ENCODE measurements at places on chromosomes 5 and 9. TPM values are rescaled to one million over a fixed set of nuclear protein-coding genes. Genes with fewer than 3 reads are reported as not detected.

GRCh38 chr9:91730806-91731205 lies 219.2 kb downstream of the ROR2 start:
- DNase-seq: no peak

GRCh38 chr9:137233143-137233980 lies 2.7 kb downstream of the SLC34A3 start:
- no peak for DNase-seq

The PCDH1 gene
- total RNA-seq: not detected

DNA sequence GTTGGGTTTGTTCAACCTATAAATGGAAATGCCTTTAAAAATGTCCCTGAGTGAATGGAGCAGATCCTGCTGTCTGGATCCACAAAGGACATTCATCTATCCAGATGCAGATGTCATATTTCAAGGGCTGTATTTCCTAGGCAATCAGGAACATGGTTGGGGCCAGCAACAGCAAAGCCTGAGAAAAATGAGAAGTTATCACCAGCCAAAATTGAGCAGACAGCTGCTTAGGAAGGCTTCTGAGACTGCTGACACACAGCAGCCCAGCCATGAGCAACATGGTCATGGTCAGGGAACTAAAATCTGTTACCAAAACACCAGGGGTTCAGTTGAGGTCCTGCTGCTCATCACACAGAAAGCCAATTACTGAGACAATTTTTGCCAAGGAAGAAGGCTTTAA lies 9.2 kb upstream of the IL7R start:
- DNase-seq: no peak

DNA sequence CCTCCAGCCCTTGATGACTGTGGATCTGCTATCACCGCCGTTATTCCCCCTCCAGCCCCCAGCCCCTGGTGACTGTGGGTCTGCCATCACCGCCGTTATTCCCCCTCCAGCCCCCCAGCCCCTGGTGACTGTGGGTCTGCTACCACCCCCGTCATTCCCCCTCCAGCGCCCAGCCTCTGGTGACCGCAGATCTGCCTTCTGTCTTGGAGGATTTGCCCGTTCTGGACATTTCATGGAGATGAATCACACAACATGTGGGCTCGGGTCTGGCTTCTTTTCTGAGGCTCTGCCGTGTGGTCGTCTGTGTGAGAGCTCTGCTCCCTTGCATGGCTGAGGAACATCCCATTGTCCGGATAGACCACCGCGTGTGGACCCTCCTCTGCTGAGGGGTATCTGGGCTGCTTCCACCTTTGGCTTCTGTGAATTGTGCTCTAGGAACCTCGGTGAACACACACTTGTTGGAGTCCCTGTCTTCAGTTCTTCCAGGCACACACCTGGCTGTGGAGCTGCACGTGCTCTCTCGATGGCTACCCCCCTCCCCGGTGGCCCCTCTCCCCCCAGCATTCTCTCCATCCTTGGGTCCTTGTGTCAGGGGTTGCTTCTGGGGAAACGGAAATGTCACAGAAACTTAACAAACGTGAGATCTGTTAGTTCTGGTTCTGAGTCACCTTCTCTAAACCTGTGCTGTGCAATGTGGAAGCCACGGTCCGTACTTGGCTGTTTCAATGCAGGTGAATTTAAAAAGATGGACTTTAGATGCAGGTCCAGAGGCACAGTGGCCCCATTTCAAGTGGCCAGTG lies 105.3 kb upstream of the COL5A1 start:
- DNase-seq: no peak

The LIFR gene
- 0.05 TPM for total RNA-seq

Measured in activated CD4-positive, alpha-beta memory T cell treated with anti-CD3 and anti-CD28 coated beads for 36 hours (primary cell).